ENCODE measurements at places on chromosomes 3 and 15.
A peak's percentile ranks its signal among the peaks of the same experiment; 100 is the strongest.

DNA sequence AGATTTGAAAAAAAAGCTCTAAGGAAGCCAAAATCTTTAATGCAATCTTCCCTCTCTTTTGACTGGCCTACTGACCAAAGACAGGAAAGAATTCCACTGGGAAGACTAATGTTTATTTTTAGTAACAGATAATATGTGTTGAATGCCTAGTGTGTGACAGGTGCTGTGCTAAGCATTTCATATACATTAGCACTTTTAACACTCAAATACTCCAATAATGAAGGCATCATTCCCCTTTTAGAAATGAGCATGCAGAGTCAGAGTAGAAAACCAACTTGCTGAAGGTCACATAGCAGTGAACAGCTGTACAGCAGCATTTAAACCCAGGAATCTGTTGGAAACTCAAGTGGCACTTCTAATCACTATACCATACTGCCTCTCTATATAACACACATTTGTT, 170.6 kb downstream of the MINAR1 start:
- H3K4me1 ChIP-seq: no peaks in the 10 kb centered on the region
- H3K27me3 ChIP-seq: peaks cover 12% of the 10 kb centered on the region
- no peak for DNase-seq
- no peaks in the 10 kb centered on the region for H3K36me3 ChIP-seq
- H3K4me3 ChIP-seq: no peak overlapping the region
- H3K27ac ChIP-seq: no peak overlapping the region

- no peak overlapping the region for H3K4me3 ChIP-seq
- H3K27me3 ChIP-seq: no peaks in the 10 kb centered on the region
- no peak for DNase-seq
Observed at GRCh38 chr3:111151438-111151837, 79.8 kb downstream of the NECTIN3 start.

DNA sequence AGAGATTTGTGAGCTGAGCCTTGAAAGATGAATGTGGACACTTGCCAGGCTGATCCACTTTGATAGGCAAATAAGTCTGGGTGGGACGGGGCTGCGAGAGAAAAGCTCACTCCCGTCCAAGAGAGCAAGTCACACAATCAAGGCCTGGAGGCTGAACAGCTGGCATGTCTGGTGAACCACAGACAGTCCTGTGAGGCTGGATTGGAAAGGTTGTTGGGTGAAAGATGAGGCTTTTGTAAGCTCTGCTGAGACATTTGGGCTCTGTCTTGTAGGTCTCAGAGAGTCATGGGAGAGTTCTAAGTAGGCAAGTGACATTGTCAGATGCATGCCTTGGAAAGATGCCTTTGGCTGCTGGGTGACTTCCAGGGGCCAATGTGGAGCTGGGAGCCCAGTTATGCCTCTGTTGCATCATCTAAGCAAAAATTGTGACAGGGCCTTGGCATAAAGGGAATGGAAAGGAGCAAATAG, 38.5 kb downstream of the RPLP1 start:
- no peaks in the 10 kb centered on the region for H3K27me3 ChIP-seq
- H3K4me3 ChIP-seq: no peak overlapping the region
- no peak for DNase-seq
- H3K36me3 ChIP-seq: no peaks in the 10 kb centered on the region
- H3K27ac ChIP-seq: no peak overlapping the region

GRCh38 chr3:194137506-194138474, 1.8 kb downstream of the HES1 start:
- peaks cover 53% of the 10 kb centered on the region for H3K27me3 ChIP-seq
- peak overlapping the region; percentile 57 for H3K4me3 ChIP-seq
- no peaks in the 10 kb centered on the region for H3K36me3 ChIP-seq
- H3K4me1 ChIP-seq: peaks cover 40% of the 10 kb centered on the region

GRCh38 chr3:71573181-71573580, 10.3 kb downstream of the FOXP1 start:
- DNase-seq: no peak
- H3K27me3 ChIP-seq: no peaks in the 10 kb centered on the region
- no peak overlapping the region for H3K4me3 ChIP-seq
- peaks cover 18% of the 10 kb centered on the region for H3K36me3 ChIP-seq
- no peak overlapping the region for H3K27ac ChIP-seq

- H3K27me3 ChIP-seq: peaks cover 3% of the 10 kb centered on the region
- no peak for DNase-seq
- no peak overlapping the region for H3K27ac ChIP-seq
- no peaks in the 10 kb centered on the region for H3K36me3 ChIP-seq
Observed at GRCh38 chr3:146145642-146146041, 15.3 kb downstream of the PLOD2 start.

- DNase-seq: no peak
- no peak overlapping the region for H3K27ac ChIP-seq
- H3K4me3 ChIP-seq: no peak overlapping the region
Observed at GRCh38 chr3:79148786-79149185, 619.0 kb downstream of the ROBO1 start.

DNA sequence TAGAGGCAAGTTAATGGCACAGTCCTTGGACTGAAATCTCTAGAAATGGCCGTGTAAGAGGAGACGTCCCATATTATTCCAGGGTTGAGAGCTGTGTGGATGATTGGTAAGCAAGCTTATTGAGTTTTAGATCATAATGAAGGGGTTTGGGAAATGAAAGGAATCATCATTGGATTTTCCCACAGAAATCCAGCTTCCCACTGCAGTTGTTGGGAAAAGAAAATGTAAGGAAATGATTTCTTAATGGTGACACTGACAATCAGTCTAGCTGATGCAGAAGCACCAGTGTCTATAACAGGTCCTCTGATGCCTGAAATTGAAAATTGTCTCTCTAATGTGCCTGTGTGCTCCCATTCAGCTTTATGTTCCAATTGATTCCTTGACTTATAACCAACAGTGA, 728.6 kb downstream of the GRM7 start:
- H3K27ac ChIP-seq: no peak overlapping the region
- DNase-seq: no peak
- no peaks in the 10 kb centered on the region for H3K27me3 ChIP-seq
- no peaks in the 10 kb centered on the region for H3K36me3 ChIP-seq
- no peak overlapping the region for H3K4me3 ChIP-seq
- no peaks in the 10 kb centered on the region for H3K4me1 ChIP-seq

DNA sequence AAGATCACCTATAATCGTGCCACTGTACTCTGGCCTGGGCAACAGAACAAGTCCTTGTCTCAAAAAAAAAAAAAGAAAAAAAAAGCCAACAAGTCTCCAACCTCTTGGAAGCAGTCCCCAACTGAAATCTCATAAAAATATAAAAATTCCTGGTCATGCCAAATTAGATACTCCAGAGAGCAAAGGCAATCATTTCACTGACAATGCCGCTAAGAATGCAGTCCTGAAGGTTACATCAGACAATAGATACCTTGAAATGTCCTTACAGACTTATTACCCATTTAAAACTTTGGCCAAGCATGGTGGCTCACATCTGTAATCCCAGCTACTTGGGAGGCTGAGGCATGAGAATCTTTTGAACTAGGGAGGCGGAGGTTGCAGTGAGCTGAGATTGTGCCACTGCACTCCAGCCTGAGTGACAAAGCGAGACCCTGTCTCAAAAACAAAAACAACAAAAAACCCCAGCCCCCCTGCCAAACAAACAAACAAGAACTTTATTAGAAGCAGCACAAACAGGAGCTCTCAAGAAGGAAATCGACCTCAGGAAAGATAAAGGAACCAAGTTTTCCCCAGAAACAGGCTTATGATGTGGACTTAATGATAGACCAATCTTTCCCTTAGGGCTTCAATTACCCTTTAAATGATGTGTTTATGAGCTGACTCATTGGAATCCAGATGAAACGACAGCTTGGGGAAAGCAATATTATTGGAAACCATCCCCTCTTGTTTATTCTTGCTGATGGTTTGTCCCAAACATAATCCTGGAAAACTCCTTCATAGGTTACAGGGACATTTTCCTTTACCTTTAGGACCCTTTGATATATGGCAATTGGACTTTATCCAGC, 53.1 kb upstream of the XCR1 start:
- H3K27ac ChIP-seq: no peak overlapping the region
- H3K4me3 ChIP-seq: no peak overlapping the region
- H3K27me3 ChIP-seq: peaks cover 8% of the 10 kb centered on the region
- H3K36me3 ChIP-seq: no peaks in the 10 kb centered on the region

DNA sequence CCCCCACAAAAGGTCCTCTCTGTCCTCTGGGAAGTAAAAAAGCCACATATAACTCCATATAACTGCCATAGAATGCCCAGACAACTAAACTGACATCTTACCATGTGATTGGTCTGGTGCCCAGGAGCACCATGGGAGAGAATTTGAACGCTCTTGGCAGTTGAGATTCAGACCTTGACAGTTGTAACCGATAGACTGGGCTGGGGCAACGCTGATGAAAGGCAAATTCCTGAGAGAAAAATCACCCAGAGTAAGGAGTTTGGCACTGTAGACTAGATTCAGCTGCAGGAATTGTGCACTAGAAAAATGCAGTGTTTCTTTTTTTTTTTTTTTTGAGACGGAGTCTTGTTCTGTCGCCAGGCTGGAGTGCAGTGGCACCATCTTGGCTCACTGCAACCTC, 240.5 kb downstream of the SOX2 start:
- H3K27me3 ChIP-seq: no peaks in the 10 kb centered on the region
- no peak for DNase-seq
- H3K27ac ChIP-seq: no peak overlapping the region
- H3K4me1 ChIP-seq: no peaks in the 10 kb centered on the region
- no peaks in the 10 kb centered on the region for H3K36me3 ChIP-seq
- no peak overlapping the region for H3K4me3 ChIP-seq

- no peaks in the 10 kb centered on the region for H3K36me3 ChIP-seq
- no peaks in the 10 kb centered on the region for H3K4me1 ChIP-seq
- no peak overlapping the region for H3K4me3 ChIP-seq
Observed at GRCh38 chr3:161557445-161558150, 61.0 kb downstream of the OTOL1 start.

- peaks cover 32% of the 10 kb centered on the region for H3K4me1 ChIP-seq
- H3K27ac ChIP-seq: peak overlapping the region; percentile 61
- H3K36me3 ChIP-seq: no peaks in the 10 kb centered on the region
- no peak overlapping the region for H3K4me3 ChIP-seq
- no peaks in the 10 kb centered on the region for H3K27me3 ChIP-seq
Observed at GRCh38 chr15:99324082-99324620, 72.9 kb downstream of the LRRC28 start.

DNA sequence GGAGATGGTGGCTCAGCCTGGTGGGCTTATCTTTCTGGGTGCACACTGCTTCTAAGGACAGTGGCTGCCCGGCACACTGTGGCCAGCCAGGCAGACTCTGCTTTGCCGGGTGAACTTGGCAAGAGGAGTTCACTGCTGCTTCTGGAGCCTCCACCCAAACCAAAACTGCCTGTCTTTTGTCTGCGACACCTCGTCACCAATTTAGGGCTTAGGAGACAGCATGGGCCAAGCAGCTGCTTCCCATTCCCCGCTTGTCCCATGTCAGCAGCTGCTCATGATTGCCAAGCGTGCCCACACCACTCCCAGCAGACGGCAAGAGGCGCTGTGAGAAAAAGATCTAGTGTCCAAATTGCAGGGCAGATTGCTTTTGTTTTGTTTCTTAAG, 57.3 kb downstream of the LSM3 start:
- DNase-seq: no peak
- peaks cover 27% of the 10 kb centered on the region for H3K27me3 ChIP-seq
- H3K4me3 ChIP-seq: no peak overlapping the region
- no peak overlapping the region for H3K27ac ChIP-seq
- H3K4me1 ChIP-seq: peaks cover 8% of the 10 kb centered on the region
- peaks cover 3% of the 10 kb centered on the region for H3K36me3 ChIP-seq

DNA sequence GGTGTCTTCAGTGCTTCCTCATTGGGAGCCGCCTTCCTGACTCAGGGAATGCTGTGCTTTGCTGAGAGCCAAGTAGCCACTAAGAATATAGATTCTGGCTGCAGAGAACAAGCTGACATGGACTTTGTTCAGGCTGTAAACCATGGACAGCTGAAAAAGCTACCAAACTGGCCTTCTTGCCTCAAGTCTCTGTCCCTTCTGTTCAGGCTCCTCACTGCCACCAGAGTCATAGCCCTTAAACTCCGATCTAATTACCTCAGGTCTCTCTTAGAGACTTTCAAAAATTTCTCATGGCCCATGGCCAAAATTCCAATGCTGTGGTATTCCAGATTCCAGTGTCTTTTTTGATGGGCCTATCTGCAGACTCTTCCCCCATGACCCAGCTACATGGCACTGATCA, 19.4 kb upstream of the PTX3 start:
- H3K4me3 ChIP-seq: no peak overlapping the region
- no peaks in the 10 kb centered on the region for H3K36me3 ChIP-seq
- H3K4me1 ChIP-seq: no peaks in the 10 kb centered on the region

DNA sequence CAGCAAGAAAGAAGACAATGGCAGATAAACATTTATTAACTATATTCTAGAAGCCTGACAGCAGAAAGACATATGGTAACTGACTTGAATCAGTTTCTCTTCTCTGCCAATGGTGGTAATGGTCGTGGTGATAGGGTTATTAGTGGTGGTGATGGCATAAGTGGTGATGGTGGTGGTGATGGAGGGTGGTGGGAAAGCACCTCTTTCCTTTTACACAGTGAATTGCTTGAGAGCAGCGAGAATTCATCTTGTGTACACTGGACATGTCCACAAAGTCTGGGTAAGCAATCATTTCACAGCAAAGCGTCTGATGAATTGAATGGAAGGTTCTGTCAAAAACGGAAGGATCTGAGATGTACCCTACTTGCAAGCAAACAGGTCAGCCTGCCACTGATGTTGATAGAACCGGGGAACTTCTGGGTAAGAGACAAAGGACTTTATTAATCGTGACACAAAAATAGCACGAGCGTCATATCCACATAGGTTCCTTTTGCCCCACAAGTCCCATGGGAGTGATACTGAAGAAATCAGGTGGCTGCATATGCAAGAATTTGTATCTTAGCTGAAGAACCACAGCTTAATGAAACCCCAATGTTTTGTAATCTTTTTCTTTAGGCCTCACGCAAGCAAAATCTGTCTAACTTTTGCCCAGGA, 23.5 kb upstream of the TBC1D5 start:
- peaks cover 19% of the 10 kb centered on the region for H3K27me3 ChIP-seq

GRCh38 chr3:116920826-116921610, 211.4 kb downstream of the TUSC7 start:
- H3K4me1 ChIP-seq: no peaks in the 10 kb centered on the region
- no peaks in the 10 kb centered on the region for H3K27me3 ChIP-seq
- H3K27ac ChIP-seq: no peak overlapping the region

DNA sequence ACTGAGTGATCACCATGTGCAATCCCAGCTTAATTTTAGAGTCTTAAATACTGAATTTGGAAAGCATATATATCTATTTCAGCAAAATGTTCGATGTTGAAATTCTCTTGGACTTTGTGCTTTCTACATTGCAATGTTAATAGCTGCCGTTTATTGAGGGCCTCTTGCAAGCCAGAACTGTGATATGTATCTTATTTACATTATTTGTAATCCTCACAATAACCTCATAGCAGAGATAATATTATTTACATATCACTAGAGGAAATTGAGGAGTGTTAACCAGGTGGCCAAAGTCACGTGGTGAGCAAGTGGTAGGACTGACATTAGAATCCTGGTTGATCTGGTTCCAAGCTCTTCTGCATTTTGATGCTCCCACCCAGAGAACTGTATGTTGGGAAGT, 254.1 kb downstream of the SLC9A9 start:
- no peaks in the 10 kb centered on the region for H3K27me3 ChIP-seq
- H3K27ac ChIP-seq: no peak overlapping the region
- DNase-seq: no peak
- H3K4me3 ChIP-seq: no peak overlapping the region
- no peaks in the 10 kb centered on the region for H3K36me3 ChIP-seq
- no peaks in the 10 kb centered on the region for H3K4me1 ChIP-seq

GRCh38 chr3:69425249-69425648, 39.4 kb upstream of the FRMD4B start:
- peaks cover 2% of the 10 kb centered on the region for H3K4me1 ChIP-seq
- H3K36me3 ChIP-seq: no peaks in the 10 kb centered on the region
- peaks cover 2% of the 10 kb centered on the region for H3K27me3 ChIP-seq
- no peak overlapping the region for H3K27ac ChIP-seq
- no peak overlapping the region for H3K4me3 ChIP-seq

- H3K4me3 ChIP-seq: no peak overlapping the region
- H3K36me3 ChIP-seq: peaks cover 7% of the 10 kb centered on the region
- peaks cover 7% of the 10 kb centered on the region for H3K4me1 ChIP-seq
Observed at GRCh38 chr3:100002599-100003350, 111.5 kb downstream of the FILIP1L start.
